ENCODE measurements at places on chromosomes 6 and 20. TPM values are rescaled to one million over a fixed set of nuclear protein-coding genes. Genes with fewer than 3 reads are reported as not detected.

DNA sequence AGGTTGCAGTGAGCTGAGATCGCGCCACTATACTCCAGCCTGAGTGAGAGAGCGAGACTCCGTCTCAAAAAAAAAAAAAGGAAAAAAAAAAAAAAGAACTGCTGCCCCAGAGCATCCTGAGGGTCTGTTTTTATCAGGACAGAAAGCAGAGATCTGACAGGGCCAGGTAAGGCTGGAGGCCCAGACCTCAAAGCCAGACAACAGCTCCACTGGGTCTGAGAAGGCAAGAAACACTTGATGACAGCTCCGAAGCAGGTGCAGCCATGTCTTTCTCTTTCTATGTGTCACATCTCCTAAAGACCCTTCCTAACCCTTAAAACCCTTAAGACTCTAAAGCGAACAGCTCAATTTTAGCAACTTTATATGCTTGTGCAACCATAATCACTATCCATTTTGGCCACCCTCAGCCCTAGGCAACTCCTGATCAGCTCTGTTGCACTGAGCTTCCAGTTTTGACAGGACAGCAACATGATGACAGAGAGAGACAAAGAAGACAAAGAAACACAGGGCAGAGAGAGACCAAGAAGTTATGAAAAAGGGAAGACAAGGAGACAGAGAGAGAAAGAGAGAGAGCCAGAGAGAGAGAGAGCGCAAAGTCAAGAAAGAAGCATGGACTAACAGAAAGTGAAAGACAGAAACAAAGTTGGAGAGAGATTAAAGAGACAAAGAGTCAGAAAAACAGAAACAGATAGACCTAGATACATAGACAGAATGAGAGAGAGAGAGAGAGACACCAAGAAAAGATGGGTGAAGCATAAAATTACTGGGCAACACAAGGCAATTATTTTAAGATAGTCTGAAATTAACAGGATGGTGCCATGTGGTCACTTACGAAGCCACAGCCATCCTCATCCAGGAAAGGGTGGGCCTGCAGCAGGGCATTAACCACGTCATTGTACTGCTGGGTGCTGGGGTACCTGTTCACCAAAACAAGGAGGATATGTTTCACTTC, 39.2 kb downstream of the SAMD3 start:
- DNase-seq: no peak

DNA sequence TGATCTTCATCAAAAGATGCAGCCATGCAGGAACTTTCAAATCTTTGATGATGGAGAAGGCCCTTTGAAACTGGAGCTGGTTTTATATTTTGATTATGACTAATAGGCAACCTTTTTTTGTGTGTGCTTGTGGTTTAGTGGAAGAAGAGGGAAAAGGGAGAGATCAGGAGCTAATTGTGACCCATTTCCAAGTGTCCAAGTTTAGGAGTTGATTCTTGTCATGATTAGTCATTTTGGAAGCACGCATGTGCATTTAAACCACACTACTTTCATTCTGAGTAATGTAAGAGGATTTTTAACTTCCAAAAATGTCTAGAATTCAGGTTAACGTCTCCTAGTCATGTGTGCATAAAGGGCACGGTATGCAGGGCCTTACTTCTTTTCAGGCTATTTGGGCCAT, 3.5 kb downstream of the FOXO3 start:
- no peak for DNase-seq

GRCh38 chr20:11305406-11305805, 612.3 kb upstream of the BTBD3 start:
- DNase-seq: no peak

DNA sequence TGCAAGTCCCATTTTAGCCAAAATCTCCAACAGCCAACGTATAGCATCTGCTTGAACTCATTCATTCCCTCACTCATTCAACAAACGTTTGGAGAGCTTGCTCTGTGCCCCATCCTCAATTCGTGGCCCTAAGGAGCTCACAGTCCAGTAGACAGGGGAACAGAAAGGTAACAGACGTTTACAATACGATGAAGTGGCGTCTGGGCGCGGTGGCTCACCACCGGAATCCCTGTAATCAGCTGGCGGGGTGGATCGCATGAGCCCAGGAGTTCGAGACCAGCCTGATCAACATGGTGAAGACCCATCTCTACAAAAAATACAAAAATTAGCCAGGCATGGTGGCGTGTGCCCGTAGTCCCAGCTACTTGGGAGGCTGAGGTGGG, 790 bp upstream of the E2F1 start:
- no peak for DNase-seq

DNA sequence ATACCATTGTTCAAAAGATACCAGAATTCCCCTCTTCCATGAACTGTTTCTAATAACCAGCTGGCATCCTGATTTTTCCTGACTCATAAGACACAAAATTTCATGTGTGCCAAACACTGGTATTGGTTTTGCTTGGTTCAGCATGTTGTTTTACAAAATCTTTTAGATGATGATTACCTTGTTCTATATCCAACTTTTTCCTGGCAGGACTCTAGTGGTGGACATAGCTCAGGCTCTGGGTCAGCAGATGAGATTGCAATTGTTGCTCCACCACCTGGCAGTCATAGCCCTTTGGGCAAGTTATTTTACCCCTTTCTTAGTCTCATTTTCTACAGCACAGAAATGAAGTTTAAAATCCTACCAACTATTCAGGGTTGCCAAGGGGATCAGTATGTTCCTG, 6.2 kb downstream of the TRIM38 start:
- DNase-seq: no peak

The DYNLT2 gene
- total RNA-seq: 1.1 TPM

The SGK1 gene
- 61.1 TPM for total RNA-seq

The MEI4 gene
- 0.05 TPM for total RNA-seq

All from posterior vena cava (tissue), 2 donors.